ENCODE measurements at places on chromosomes 11 and 22.

- no peak for DNase-seq
These were observed 75.7 kb downstream of the SIK3 start for GRCh38 chr11:117022526-117022925.

GRCh38 chr11:4704054-4704789 is at the start of gene MMP26:
Gene MMP26, plus strand, starts transcription at chr11:4704784.
- no peak for DNase-seq

DNA sequence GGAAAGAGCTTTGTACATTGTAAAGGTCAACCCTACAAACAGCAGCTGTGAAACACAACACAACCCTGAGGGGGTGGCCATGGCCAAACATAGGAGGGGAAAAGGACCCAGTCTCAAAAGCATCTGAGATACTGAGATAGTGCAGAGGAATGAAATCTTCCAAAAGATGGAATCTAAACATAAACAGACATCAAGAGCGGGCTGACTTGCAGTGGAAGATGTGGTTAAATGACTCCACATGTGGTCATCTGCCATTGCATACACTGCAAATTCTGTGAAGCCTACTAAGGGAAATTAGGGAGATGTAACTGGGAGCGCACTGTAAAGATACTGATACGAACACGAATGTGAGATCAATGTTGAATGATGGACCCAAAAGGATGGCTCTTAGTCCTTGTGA is 22.0 kb downstream of the BDNF start:
- no peak for DNase-seq

DNA sequence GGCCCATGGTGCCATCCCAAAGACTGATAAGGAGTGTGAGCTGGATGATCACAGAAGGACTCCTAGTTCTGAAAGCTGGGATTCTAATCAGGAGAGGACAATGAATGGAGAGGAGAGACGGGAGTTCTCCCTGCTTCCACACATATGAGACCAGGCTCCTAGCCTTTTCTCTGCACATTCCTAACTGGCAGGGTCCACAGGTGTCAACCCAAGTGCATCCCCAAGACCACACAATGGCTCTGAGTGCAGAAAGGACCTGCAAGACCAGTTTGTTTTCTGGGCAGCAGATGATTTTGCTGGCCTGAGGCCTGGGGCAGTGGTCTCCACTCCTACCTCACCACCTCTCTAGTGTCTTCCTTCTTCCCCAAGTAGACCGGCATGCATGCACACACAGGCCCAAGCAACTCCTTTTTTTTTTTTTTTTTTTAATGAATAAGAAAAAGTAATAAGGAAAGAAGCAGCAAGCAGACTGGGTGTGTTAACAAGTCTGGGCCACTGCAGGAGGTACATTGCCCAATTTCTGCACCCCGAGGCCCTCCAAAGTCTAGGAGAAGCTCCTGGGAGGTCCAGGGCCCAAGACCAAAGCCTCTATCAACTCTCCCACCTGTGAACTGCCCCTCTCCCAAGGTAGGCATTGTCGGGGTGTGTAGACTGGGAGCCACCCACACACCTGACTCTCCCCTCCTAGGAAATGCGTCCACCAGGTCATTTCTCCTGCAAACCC is 1.2 kb upstream of the TSKU start:
- no peak for DNase-seq

DNA sequence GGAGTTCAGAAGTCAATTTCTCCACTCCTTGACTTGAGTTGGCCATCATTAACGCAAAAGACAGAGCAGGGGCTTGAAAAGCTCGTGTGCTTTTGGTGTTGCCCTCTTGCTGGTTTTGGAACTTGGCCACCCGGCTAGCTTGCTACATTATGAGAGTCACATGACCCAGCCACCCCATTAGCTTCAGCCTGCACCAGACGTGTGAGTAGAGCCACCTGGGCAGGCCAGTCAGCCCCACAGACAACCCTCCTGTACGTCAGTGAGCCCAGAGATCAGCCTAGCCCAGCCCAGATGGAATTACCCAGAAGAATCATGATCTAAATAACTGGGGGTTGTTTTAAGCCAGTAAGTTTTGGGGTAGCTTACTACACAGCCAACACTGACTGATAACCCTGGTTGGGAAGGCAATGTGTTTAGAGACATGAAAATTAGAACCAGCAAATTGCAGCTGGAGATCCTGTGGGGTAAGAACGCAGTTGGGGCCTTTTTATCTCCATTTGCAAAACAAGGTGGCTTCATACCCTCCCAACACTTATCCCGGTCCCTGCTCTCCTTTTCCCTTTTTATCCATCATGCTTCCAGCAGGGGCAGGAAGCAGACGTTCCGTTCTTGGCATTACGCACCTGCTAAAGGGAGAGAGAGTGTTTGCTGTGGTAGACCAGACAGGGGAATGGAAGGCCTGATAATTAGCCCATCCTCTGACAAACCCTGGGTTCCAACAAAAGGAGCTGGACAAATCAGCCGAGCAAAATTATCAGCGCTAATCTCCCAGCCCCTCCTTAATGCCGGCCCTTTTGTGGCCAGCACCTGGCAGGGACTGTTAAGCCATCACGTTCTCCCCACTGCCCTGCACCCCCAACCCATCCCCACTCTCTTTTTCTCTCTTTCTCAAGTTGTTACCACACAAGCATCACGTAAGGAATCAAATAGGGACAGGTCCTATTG is 548.7 kb upstream of the CADM1 start:
- DNase-seq = no peak
